ENCODE measurements at places on chromosomes 3 and 15.

DNA sequence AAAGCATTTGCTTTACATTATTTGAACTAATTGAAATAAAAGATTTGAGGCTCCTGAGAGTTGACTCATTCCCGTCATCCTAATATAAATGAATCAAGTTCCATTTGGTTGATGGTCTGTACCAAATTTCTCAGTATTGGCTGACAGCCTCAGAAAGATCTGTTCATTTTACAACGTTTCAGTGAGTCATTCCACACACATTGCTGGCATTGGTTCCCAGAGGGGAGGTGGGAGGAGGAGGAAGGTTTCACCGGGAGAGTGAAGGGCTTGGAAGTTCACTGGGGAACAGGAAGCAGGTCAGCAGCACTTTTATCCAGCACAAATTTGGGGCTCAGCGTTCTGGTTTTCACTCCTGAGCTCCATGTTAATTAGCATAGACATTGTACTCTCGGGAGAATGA, 176.7 kb upstream of the CADPS start:
- DNase-seq: no peak

GRCh38 chr3:146247911-146248310, 3.0 kb downstream of the PLSCR4 start:
- DNase-seq: no peak

DNA sequence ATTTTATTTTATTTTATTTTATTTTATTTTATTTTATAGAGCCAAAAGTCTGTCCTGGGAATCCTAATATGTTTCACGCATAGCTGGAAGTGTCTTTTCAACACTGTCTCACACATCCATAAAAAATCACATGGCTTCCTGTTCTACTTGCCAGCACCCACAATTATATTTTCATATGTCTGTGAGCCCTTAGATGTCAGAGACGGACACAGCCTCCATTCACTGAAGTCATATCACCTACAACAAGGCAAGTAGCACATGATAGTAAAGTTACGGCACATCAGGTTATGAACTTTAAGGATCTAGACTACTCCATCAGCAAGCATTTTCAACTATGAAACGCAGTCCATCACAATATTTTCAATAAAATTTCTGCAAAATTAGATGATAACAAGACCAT, 168.4 kb downstream of the ZIC4 start:
- DNase-seq: no peak

- DNase-seq: no peak
Observed at GRCh38 chr15:65962187-65962586, 92.9 kb downstream of the RAB11A start.

GRCh38 chr3:48118322-48118721, 69.9 kb downstream of the CDC25A start:
- no peak for DNase-seq

DNA sequence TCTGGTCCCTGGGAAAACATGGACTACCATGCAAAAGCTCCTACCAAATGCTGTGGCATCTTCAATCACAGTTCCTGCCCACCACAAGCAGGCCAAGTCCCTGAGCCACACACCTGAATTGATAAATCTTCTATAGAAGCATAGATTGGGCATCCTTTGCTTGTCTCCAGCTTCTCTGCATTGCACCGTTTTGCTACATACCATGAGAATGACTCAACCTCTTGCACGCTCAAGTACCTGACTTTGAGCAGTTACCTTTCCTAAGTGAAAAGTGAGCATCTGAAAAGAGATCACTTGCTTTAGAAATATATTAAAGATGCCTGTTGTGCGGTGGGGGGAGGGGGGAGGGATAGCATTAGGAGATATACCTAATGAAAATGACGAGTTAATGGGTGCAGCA, 31.3 kb downstream of the GATM start:
- DNase-seq: no peak

GRCh38 chr15:67064607-67065530, 533 bp upstream of the SMAD3 start:
- no peak for DNase-seq

- no peak for DNase-seq
Observed at GRCh38 chr3:184338511-184338945, 1.1 kb downstream of the FAM131A start.

- DNase-seq: no peak
Observed at GRCh38 chr3:183541235-183541655, 14.3 kb downstream of the KLHL6 start.

Measured in activated gamma-delta T cell (primary cell).